Activated naive CD8-positive, alpha-beta T cell treated with anti-CD3 and anti-CD28 coated beads, Interleukin-2, amount 10 ng/mL, durations not matched to agents 7 days and 5 days (primary cell): ENCODE measurements at places on chromosomes 1 and 21. TPM values are rescaled to one million over a fixed set of nuclear protein-coding genes. Genes with fewer than 3 reads are reported as not detected.
A peak's percentile ranks its signal among the peaks of the same experiment; 100 is the strongest.

DNA sequence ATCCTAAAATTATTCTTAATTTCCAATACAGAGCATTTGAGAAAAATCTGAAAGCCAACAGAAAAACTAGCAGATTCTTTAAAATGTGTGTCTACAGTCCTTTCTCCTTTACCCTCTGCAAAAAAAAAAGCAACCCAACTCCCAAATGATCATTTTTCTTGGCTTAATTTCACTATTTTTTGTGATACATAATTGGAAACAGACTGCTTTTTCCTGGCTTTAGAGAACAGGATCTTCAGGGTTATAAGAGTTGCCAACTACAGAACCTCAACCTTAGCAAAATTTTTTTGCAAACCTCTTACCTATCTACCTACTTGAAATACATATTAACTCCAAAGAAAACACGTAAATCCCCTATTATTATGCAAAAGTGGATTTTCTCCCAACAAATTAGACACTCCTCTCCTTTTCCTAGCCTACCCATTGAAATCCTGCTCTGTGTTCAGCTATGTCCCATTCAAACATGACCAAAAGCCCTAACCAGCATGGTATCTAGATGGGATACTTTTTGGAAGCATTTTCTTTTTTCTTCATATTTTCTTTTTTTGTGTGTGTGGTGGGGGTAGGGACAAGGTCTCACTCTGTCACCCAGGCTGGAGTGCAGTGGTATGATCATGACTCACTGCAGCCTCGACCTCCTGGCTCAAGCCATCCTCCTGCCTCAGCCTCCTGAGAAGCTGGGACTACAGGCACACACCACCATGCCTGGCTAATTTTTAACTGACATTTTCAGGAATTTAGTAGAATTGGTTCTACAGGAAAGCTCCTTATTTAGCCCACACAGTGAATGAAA lies 9.0 kb downstream of the TGFBR3 start:
- H3K27me3 ChIP-seq: peaks cover 46% of the 10 kb centered on the region
- no peak for DNase-seq
- no peak overlapping the region for H3K27ac ChIP-seq
- H3K4me3 ChIP-seq: no peak overlapping the region
- peaks cover 1% of the 10 kb centered on the region for H3K36me3 ChIP-seq

DNA sequence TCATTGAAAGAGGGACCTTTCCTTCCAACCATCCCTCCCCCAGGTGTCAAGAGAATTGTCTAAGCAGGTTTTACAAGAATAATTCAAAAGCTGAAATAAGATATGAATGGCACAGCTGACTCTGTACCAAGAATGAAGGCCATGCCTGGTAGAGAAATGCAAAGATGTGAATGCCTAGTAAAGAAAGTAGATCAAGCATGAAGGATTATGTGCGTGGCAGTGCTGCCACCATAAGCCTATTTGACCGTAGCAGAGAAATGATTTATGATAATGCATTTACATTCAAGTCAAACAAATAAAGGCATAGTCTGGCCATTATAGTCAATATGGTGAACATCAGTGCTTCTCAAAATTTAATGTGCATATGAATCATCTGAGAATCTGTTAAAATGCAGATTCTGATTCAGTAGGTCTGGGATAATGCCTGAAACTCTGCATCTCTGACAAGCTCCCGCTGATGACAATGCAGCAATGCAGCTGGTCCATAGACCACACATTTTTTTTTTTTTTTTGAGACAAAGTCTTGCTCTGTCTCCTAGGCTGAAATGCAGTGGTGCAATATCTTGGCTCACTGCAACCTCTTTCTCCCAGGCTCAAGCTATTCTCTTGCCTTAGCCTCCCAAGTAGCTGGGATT lies 16.6 kb upstream of the CLCA4 start:
- H3K4me3 ChIP-seq: no peak overlapping the region
- no peak overlapping the region for H3K27ac ChIP-seq
- H3K4me1 ChIP-seq: no peaks in the 10 kb centered on the region
- H3K36me3 ChIP-seq: no peaks in the 10 kb centered on the region

DNA sequence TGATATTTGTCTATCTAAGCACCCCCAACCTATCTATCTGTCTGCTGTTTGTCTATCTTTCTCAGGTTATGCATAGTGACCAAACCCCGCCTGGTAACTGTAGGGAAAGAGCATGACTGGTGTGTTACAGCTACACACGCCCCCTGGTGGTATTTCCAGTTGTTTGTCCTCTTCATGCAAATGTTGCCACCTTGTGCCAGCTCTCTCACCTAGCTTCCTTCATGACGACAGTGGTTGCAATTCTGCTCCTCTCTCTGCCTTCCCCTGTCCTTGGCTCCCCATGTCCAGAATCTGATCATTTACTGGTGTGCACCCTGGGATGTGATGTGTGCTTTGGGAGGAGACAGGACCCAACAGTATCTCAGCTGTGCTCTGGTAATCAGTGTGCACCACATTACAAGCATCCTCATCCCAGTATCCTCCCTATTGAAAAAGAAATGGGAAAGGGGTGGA lies 8.1 kb upstream of the INKA2 start:
- no peak for DNase-seq
- H3K36me3 ChIP-seq: no peaks in the 10 kb centered on the region
- peaks cover 20% of the 10 kb centered on the region for H3K27me3 ChIP-seq
- no peak overlapping the region for H3K4me3 ChIP-seq
- peaks cover 12% of the 10 kb centered on the region for H3K4me1 ChIP-seq
- no peak overlapping the region for H3K27ac ChIP-seq

Gene C8A
- total RNA-seq: not detected

DNA sequence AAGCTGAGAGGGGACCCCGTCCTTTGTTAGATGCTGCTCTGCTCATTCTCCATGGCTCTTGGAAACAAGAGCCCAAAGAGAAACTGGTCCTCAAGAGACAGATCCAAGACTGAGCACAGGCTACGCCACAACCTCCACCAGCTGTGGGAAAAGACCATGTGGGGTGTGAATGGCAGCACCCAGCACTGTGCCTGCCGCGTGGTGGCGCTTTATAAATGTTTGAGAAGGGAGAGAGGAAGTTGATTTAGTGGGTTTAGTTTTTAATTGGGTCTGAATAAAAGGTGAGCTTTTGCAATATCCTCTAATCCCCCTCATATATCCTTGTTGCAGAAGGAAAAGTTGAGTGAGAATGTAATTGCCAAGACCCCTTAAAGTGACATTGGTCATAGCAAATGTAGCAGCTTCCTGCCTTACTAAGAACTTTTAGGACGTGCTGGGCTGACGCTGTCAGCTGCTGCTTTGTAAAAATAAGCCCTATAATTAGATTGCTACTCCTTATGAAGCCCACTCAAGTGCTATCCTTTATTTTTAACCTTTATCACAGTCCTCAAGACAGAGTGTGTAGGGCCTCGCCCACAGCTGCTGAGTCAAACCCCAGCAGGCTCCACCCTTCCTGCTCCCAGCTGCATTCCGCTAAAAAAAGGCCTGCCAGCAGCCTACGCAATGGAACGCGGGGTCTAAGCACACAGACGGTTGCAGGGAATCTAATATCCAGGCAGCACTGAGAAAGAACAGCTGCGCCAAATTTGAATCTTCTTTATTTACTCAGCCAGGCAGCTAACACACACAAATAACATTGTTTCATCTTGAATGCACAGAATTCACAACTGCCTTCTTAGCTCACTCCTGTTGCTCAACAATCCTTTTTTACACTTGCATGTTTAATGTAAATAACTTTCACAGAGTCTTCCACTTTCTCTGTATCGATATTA lies 47.4 kb upstream of the PRDX6 start:
- H3K4me3 ChIP-seq: peak overlapping the region; percentile 56
- peaks cover 1% of the 10 kb centered on the region for H3K36me3 ChIP-seq
- peak; percentile 71 for DNase-seq
- no peaks in the 10 kb centered on the region for H3K27me3 ChIP-seq
- H3K4me1 ChIP-seq: peaks cover 22% of the 10 kb centered on the region

GRCh38 chr1:11858968-11859871 lies 475 bp upstream of the NPPB start:
- H3K4me1 ChIP-seq: peaks cover 12% of the 10 kb centered on the region
- peak; percentile 89 for DNase-seq
- no peak overlapping the region for H3K27ac ChIP-seq
- H3K4me3 ChIP-seq: no peak overlapping the region
- H3K27me3 ChIP-seq: peaks cover 66% of the 10 kb centered on the region

- no peak for DNase-seq
- H3K27me3 ChIP-seq: peaks cover 12% of the 10 kb centered on the region
- no peaks in the 10 kb centered on the region for H3K4me1 ChIP-seq
- H3K36me3 ChIP-seq: no peaks in the 10 kb centered on the region
- H3K4me3 ChIP-seq: no peak overlapping the region
Measured at GRCh38 chr1:63969441-63969901, 195.7 kb downstream of the ROR1 start.

Gene AIRE
- total RNA-seq: not detected
